ENCODE measurements at places on chromosomes 12 and 14.

DNA sequence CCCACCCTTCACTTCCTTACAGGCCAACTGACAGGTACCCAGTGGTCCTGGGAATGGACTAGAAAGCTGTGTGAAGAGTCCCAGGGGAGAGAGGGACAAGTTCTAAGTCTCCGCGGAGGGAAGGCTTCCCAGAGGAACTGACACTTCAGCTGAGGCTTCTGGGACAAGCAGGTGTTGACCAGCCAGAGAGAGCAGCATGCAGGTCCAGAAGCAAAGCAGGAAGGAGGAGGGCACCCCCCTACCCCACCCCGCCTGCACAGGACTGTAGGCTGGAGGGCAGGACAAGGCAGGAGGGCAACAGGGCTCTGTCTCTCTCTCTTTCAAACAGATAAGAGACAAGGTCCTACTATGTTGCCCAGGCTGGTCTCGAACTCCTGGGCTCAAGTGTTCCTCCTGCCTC is 58.2 kb upstream of the CORO1C start:
- DNase-seq, result no peak

DNA sequence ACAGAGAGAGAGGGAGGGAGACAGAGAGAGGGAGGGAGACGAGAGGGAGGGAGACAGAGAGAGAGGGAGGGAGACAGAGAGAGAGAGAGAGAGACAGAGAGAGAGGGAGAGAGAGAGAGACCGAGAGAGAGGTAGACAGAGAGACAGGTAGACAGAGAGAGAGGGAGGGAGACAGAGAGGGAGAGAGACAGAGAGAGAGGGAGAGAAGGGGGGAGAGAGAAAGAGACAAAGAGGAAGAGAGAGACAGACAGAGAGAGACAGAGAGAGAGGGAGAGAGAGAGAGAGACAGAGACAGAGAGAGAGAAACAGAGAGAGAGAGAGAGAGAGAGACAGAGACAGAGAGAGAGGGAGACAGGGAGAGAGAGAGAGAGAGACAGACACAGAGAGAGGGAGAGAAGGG is 47.8 kb upstream of the GALNT9 start:
- no peak for DNase-seq

DNA sequence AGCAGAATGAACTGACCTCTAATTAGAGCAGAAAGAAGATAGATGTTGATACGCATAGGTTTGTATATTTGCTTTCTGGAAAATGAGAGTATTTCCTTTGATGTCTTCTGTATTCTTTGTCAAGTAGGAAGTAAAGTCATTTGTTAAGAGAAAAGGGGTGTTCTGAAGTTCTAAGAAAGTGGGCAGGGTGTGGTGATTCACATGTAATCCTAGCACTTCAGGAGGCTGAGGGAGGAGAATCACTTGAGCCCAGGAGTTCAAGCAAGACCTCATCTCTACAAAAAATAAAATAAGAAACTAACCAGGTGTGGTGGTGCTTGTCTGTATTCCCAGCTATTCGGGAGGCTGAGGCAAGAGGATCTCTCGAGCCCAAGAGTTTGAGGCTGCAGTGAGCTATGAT is 2.8 kb downstream of the RHNO1 start:
- no peak for DNase-seq

DNA sequence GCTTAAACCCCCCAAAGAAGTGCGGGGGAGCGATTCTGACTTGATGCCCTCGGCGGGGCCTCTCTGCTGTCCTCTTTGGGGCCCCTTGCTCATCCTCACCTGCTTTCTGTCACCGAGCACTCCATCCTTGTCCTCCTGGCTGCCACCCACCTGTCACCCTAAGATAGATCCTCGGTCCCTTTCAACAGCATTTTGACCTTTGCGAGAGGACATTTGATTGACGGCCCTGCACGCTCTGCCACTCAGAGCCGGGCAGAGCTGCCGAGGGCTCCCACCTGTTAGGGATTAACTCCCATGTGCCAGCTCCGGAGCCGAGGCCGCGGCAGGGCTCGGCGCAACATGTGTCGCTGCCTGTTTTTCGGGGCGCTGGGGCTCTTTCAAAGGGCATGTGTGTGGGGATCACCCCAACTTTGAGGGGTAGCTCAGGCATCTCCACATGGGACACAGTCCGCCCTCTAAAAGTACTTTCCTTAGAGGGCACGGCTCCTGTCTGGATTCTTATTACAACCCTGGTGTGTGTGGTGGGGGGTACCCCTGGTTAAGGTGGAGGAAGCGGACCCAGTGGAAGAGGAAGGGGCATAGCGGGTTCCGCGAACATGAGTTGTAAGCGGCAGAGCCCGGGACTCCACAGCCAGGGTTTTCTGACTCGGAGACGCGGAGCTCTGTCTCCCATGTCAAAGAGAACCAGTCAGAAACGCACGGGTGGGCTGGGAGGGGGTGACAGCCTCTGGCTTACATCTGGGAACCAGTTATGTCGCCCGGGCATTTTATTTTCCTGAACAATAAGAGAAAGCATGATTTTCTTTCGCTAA is 811 bp upstream of the MEG3 start:
- no peak for DNase-seq

- no peak for DNase-seq
Measured at GRCh38 chr12:111445726-111446581, 40.2 kb downstream of the SH2B3 start.

DNA sequence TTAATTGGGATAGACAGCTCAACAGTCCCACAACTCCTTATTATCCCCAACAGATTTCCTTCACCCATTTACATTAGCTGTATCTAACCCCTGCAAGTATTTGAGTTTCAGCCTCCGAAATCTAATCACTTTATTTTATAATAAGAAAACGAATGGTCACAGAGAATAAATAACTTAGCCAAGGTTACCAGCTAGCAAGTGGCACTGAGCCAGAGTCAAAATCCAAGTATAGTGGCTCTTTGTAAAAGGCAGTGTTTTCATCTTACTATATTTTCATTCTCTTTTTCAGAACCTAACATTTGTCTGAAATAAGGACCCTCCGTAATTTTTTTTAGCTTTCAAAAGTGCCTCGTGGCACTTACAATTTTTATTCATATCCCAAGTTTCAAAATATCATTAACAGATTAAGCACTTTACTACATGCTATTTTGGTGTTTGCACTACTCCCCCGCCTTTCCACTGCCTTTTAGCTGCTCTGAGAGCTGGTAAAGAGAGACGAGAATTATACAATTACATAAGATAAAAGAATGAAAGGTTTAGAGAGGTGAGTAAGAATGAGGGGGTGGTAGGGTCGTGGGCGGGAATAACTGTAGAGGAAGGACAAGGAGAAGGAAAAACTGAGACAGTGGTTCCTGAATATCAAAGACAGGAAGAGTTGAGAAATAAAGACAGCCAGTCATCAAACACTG is 3.7 kb upstream of the USP15 start:
- no peak for DNase-seq

GRCh38 chr12:51714666-51715065 is 123.6 kb downstream of the SCN8A start:
- no peak for DNase-seq

DNA sequence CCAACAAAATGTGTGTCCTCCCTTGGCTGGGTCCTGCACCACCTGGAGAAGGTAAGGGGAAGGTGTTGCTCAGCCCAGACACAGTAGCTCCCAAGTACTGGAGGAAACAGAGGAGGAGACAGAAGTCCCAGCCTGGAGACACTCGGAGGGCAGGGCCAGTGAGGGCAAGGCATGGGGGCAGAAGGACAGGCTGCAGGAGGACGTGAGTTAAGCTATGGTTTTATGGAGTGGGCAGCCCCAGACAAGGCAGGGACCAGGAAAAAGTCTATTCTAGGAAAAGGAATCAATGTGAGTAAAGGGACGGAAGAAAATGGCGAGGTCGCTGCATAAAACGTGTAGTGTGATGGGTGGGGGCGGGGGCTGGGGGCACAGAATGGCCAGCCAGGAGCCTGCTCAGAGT is 210.1 kb upstream of the DIO3 start:
- no peak for DNase-seq

DNA sequence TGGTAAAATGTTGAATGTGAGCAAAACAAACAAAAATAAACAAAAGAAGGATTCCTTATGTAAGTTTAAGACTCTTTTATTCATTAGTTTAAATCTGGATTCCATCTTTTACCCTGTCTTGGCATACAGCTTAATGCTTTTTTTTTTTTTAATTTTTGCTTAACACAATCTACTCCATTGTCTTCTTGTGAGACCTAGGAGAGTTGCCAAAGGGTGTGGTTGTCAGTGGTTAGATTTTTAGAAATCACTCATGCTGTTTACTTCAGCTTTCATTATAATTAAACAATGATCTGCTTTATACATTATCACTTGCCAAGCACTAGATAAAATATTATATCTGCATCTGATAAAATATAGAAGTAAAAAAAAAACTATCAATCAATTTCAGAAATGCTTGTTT is 77.7 kb upstream of the KITLG start:
- DNase-seq, result no peak

DNA sequence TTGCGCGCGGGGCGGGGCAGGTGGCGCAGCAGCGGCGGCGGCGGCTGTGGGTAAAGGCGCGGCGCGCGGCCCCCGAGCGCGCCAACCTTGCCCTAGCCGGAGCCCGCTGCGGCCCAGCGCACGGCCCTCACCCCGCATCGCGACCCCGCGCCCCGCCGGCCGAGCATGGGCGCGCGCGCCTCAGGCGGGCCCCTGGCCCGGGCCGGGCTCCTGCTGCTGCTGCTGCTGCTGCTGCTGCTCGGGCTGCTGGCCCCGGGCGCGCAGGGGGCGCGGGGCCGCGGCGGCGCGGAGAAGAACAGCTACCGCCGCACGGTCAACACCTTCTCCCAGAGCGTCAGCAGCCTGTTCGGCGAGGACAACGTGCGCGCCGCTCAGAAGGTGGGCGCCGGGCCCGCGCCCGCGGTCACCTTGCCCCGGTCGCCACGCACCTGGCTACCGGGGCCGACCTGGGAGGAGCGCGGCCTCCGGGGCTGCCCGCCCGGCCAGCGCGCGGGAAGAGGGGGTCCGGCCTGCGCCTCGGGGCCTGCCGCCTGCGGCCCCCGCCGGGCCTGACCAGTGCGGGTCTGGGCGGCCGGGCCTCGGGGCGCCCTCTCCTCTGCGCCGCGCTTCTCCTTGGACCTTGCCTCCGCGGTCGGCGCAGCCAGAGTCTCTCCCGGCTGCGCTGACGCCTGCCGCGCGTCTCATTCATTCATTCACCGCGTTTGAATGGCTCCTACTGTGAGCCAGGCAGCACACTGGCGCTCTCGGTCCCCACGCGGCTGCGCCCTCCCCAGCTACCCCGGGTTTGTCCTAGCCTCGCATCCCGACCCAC is at the start of gene BRI3BP:
BRI3BP (plus strand) TSS at position 20 of the 811 bp plus-strand sequence; CDS start at position 166, 146 bp downstream.
- DNase-seq, result no peak
